Left ventricle myocardium superior (tissue), 1 donor: ENCODE measurements at places on chromosomes 1 and 21.

GRCh38 chr1:15637826-15638225 lies 20.6 kb downstream of the DDI2 start:
- no peak for DNase-seq

DNA sequence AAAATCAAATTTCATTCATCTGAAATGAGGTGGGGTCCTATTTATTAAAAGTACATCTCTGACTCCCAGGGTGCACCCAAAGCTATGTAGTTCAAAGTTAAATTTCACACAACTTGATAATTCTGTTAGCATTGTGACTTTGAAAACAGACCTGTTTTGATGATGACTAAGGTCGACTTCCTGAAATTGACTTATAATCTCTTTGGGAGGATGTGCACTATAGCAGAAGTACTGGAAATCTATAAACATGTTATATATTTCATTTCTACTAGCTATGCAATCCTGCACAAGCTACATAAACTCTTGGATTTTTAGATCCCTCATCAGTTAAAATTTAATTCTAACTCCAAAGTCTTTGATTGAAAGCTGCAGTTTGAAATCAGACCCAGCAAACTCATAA lies 507.6 kb downstream of the NEGR1 start:
- no peak for DNase-seq

DNA sequence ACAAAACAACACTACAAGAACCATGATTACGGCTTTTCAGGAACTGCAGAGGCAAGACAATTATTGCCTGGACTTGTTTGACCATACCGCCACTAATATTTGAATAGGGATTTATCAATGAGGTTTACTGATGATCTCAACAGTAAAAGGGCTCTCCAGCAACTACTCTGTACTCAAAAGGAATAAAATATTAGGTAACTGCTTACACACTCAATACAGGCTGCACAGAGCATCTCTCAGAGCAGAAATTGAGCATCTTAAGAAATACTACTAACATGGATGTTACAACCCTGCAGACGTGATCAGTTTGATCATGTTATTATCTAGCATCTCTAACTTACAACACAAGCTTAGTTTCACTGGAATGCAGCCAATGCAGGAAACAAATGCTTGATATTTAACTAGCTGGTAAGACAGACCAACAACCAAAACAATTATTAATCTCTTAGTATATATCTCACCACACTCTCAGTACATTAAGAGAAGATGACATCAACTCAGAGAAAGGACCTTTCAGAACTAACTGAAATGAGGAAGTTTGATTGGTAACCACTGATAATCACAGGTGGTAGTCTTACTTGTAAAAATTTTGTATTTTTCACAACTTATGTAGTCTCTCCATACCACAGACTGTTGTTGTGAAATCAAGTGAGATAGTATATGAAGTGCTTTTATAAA lies 52.2 kb downstream of the PUM1 start:
- DNase-seq, result no peak

GRCh38 chr1:67683766-67684525 lies 1.1 kb upstream of the GADD45A start:
- no peak for DNase-seq

DNA sequence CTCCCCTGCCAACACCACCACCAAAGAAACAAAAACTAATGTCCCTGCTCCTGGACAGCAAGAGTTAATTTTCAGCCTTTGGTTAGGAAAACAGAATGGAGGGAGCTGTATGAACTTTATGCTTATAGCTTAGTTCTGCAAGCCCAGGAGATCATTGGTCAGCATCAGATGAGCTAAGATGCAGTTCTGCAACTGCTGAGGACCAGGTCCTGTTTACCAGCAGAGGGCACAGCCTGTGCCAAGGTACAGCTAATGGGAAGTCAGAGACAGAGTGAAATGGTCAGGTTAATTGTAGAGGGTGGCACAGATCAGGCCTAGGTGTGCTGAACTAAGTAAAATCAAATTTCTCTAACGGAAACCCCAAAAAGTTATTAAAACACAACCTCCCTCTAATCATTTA lies 161.3 kb downstream of the ROR1 start:
- DNase-seq, result no peak

- no peak for DNase-seq
These were observed 48.1 kb upstream of the FOXO6 start for GRCh38 chr1:41312991-41313645.

DNA sequence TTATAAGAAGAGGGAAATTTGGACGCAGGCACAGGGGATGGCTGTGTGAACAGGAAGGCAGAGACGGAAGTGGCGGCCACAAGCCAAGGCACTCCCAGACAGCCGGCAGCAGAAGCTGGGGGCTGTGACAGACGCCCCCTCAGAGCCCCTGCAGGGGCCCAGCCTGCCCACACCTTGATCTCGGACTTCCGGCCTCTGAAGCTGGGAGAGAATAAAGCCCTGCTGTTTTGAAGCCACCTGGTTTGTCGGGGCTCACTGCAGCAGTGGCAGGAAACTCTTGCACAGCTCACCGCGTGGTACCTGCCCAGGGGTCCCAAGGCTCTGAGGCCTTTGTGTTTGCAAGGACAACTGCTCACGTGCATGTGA lies 13.7 kb downstream of the MEGF6 start:
- DNase-seq, result peak; percentile 53

DNA sequence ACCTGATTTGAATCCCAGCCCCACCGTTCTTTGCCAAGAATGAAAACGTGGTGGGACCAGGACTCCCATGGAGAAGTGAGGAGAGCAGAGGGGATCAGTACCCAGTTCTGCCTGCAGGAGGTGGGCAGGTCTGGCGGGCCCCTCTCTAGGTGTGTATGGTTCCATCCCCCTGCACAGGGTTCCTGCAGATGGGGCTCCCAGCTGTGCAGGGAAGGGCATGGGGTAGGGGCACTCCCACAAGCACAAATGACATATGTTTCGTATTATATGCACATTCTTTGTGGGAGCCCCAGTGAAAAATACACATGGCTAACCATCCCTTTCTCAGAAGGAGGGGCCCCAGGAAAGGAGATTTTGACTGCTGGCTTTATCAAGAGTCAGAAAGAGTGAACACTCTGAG lies 144.6 kb downstream of the PLPP3 start:
- DNase-seq, result no peak

DNA sequence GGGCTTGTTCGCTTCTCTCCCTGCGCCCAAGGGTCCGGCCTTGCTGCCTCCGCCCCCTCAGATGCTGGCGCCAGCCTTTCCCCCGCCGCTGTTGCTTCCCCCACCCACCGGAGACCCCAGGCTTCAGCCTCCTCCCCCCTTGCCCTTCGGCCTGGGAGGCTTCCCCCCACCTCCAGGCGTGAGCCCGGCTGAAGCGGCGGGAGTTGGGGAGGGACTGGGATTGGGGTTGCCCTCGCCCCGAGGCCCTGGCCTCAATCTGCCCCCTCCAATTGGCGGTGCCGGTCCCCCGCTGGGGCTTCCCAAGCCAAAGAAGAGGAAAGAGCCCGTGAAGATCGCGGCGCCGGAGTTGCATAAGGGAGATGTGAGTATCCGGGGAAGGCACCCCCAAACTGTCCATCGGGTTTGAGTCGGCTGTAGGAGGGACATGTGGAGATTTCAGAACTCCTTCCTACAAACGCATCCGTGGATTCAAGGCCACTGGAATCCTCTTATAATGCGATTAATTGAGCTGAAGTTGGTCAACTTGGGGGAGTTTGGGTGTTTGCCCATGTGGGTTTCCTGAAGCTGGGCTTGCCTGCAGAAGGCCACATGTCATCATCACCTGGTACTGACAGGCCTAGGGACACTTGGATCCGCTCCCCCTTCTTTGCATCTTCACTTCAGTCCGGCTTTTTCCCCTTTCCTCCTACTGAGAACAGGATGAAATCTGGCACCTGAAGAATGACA lies 707 bp downstream of the PRCC start:
- DNase-seq, result peak; percentile 45

DNA sequence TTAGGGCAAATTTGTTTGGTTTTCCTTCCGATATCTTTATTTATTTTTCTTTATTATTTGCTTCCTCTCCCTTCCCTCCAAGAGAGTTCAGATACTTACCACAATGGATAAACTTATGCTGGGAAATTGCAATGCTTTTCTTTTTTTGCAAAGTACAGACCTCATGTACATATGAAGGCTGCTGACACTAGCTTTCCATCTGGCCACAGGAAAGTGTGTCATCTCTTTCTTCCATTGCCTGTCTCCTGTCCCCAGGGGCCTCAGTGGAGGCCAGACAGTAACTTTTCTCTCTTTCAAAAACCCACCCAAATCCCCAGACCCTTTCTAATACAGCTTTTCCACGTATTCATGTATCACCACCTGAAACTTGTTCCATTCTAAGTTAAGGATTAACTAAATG lies 73.9 kb downstream of the ST6GALNAC3 start:
- no peak for DNase-seq

GRCh38 chr1:15937706-15938168 lies 38.2 kb downstream of the ZBTB17 start:
- no peak for DNase-seq

- DNase-seq, result no peak
These were observed 25.4 kb upstream of the SLC16A1 start for GRCh38 chr1:112981426-112981825.

DNA sequence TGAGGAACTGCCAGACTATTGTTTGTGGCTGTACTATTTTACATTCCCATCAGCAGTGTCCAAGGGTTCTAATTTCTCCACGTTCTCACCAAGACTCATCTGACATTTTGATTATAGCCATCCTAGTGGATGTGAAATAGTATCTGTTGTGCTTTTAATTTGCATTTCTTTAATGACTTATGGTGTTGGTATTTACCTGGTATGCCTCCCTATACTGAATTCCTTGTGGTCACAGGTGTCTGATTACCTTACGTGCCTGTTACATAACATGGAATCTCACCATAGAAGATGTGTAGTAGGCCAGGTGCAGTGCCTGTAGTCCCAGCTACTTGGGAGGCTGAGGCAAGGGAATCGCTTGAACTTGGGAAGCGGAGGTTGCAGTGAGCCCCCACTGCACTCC lies 13.5 kb downstream of the ZYG11A start:
- no peak for DNase-seq

DNA sequence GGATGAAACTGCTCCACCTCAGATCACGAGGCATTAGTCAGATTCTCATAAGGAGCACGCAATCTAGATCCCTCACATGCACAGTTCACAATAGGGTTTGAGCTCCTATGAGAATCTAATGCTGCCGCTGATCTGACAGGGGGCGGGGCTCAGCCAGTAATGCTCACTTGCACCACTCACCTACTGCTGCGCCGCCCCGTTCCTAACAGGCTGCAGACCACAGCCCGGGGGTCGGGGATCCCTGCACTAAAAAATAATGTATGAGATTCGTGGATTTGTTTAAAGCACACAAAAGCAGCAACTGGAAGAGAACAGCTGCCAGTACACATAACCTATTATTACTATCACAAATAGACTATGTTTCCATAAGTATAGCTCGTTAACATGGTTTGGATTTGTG lies 72.9 kb downstream of the HLCS start:
- no peak for DNase-seq

GRCh38 chr1:154624746-154625643 lies 17.0 kb upstream of the ADAR start:
- DNase-seq, result no peak

DNA sequence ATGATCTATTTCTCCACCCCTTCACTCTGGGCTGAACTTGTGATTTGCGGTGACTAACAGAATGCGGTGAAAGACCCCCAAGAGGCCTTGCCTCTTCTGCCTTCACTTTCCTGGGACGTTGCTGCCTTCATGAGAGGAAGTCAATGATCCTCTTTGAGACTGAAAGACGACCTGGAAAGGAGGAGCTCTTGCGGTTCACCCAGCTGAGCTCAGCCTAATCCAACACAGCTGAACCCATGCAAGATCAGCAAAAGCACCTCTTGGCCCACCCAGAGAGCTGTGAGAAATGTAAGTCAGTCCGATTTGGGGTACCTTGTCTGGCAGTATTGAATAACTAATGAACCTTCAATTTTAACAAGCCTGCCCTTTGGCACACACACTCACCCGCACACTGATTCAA lies 767.4 kb upstream of the TPTE start:
- DNase-seq, result no peak

DNA sequence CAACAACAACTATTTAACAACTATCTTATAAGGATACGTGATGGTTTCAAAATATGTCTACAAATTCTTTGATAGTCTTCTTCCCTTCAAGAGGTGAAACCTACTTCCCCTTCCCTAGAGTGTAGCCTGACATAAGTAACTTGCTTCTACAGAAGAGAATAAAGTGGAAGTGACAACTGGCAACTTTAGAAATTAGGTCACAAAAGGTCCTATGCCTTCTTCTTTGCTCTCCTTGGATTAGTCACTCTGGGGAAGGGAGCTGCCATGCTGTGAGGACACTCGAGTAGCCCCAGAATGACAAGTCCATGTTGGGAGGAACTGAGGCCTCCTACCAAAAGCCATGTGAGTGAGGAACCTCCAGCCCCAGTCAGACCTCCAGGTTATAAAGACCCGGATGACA lies 19.2 kb downstream of the EFCAB14 start:
- DNase-seq, result no peak

GRCh38 chr1:11927866-11928592 lies 1.8 kb upstream of the KIAA2013 start:
- no peak for DNase-seq

GRCh38 chr1:191857600-191857999 lies 300.7 kb upstream of the RGS18 start:
- DNase-seq, result no peak
